CD4-positive, alpha-beta memory T cell (primary cell): ENCODE measurements at places on chromosomes 3 and 15.

DNA sequence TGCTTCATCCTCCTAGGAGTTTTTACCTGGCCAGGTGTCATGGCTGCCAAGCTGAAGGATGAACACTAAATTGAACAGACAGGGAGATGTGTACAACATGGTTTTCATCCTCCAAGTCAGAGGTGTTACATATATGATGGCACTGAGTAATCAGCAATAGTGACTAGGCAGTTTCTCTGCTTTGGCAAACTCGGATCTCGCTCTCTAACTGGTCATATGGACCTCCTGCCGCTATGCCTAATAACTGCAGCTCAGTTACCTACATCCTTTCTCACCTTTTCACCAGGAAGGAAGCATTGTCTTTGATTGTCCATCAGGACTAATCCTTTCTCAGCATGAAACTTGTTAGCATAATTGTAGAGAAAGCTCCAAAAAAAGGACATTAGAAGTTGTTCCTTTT lies 175.9 kb upstream of the PLSCR5 start:
- H3K27ac ChIP-seq = no peak overlapping the region
- DNase-seq = no peak
- no peaks in the 10 kb centered on the region for H3K36me3 ChIP-seq
- H3K27me3 ChIP-seq = no peaks in the 10 kb centered on the region
- H3K4me3 ChIP-seq = no peak overlapping the region

DNA sequence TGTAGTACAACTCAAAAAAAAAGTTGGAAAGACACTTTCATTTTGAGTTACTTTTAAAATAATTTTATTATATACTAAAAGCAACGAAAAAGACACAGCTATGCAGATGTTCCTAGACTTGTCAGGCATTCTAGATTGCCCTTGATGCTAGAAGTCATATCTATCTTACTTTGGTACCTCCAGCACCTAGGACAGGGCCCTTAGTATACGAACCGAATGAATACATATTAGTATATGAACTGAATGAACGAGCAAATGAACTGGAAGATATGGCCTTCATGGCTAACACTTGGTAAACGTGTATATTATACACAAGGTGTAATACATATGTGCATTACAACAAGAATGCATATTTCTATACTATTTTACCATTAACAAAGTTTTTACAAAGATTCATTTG lies 24.1 kb downstream of the ATP13A5 start:
- DNase-seq = no peak
- no peak overlapping the region for H3K27ac ChIP-seq
- no peaks in the 10 kb centered on the region for H3K4me1 ChIP-seq
- H3K27me3 ChIP-seq = no peaks in the 10 kb centered on the region
- no peak overlapping the region for H3K4me3 ChIP-seq
- no peaks in the 10 kb centered on the region for H3K36me3 ChIP-seq

DNA sequence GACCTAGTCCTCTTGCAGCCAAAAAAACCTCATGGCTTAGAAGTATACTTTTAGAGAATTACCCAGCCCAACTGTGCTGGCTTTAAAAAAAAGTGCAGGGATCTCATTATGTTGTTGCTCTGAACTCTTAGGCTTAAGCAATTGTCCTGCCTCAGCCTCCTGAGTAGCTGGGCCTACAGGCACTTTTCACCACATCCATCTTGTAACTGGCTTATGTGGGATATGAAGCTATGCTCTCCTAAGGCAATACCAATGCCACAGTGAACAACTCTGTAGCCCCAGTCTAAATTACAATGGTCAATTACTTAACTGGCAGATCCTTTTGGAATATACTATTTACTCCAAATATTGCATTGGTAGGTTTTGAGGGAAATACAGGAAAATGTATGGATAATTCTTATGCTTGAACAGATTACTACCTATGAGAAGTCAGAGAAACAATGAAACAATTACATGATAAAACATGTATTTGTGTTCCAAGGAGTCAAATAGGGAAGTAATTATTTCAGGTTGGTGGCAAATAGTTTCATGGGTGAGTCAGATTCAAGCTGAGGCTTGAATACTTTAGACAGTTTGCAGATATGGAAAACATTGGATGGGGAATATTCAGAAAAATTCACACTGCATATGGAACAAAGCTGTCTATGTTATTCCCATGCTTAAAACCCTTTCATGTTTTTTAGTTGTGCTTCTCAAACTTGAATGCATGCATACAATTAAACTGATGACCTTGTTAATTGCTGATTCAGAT lies 34.6 kb upstream of the GPR149 start:
- H3K4me1 ChIP-seq = no peaks in the 10 kb centered on the region
- no peaks in the 10 kb centered on the region for H3K27me3 ChIP-seq
- H3K27ac ChIP-seq = no peak overlapping the region
- DNase-seq = no peak
- H3K36me3 ChIP-seq = no peaks in the 10 kb centered on the region
- no peak overlapping the region for H3K4me3 ChIP-seq

DNA sequence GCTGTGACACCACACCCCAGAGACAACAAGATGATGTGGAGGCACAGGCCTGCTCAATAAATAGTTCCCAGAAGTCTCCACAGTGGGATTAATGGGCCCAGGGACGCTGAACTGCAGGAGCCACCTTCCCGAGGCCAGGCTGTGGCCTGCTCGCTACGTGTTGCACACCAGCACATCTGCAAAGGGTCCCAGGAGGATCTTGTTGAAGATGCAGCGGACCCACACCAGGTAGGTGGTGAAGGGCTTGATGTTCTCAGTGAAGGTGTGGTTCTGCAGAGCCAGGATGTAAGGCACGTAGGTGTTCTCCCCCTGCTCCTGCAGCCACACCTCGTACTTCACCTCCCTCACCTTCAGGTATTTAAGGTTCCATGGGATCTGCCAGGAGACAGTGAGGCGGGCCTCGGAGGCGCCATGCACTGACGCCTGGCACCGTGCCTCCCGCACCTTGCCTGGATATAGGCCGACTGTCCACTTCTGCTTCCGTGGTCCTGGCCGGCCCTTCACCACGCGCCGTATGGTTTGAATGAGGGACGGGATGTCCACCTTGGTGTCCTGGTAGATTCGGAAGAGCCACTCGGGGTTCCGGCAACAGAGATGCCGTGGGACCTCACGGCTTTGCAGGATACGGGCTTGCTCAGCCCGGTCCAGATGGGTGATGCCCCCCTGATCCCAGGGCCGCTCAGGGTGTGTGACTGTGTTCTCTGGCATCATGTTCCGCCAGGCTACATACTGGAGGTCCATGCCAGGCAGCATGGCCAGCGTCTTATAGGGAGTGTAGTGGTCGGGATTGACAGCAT lies 26.1 kb downstream of the POMGNT2 start:
- H3K36me3 ChIP-seq = no peaks in the 10 kb centered on the region
- no peak overlapping the region for H3K4me3 ChIP-seq
- no peak overlapping the region for H3K27ac ChIP-seq
- DNase-seq = no peak

- H3K27me3 ChIP-seq = no peaks in the 10 kb centered on the region
- H3K27ac ChIP-seq = no peak overlapping the region
- no peak overlapping the region for H3K4me3 ChIP-seq
Measured at GRCh38 chr15:31571676-31572075, 245.0 kb downstream of the KLF13 start.

- no peaks in the 10 kb centered on the region for H3K27me3 ChIP-seq
- H3K36me3 ChIP-seq = peaks cover 21% of the 10 kb centered on the region
- H3K4me1 ChIP-seq = peaks cover 33% of the 10 kb centered on the region
- no peak for DNase-seq
- H3K27ac ChIP-seq = no peak within 1 kb of the TSS
Measured at GRCh38 chr3:111595232-111595631, at the start of gene ZBED2. TSS of gene ZBED2 (minus strand) at chr3:111595346. CDS start at chr3:111594201, 1,145 bp downstream.

GRCh38 chr15:88509964-88510363 lies 36.5 kb downstream of the DET1 start:
- H3K4me1 ChIP-seq = no peaks in the 10 kb centered on the region
- peaks cover 16% of the 10 kb centered on the region for H3K36me3 ChIP-seq
- no peak for DNase-seq
- no peak overlapping the region for H3K27ac ChIP-seq

DNA sequence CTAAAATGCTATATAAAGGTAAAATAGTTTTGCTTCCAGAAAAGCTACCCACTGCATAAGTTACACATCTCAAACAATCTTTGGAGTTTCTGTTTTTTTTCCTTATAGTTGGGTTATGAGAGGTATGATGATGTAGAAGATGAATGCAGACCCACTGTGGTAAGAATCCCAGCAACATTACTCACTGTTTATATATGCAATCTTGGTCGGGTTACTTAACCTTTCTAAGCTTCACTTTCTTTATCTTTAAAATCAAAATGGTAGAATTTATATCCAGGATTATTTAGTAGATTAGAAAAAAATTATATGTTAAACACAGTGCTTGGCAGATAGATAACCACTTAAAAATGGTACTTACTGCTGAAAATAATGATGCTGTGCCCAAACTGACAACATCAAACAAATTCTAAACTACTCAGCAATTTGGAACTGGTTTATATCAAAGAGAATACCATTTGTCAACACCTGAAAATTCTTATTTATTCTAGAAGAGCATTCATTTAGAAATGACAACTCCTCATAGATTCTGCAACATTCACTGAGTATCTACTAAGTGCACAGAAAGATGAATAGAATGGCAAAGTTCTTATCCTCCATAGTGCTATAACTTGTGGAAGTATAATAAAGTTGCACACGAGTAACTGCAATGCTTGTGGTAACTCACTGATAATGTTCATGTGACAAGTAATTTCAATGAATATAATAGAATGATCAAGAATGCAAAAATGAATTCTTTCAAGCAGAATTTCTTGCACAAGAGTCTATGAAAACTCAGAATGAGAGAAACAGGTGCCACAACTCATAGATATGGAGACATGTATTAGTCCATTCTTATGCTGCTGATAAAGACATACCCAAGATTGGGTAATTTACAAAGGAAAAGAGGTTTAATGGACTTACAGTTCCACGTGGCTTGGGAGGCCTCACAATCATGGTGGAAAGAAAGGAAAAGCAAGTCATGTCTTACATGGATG lies 129.0 kb upstream of the SLC7A14 start:
- H3K4me1 ChIP-seq = no peaks in the 10 kb centered on the region
- H3K27me3 ChIP-seq = no peaks in the 10 kb centered on the region

- DNase-seq = no peak
- no peaks in the 10 kb centered on the region for H3K4me1 ChIP-seq
- no peak overlapping the region for H3K27ac ChIP-seq
- H3K4me3 ChIP-seq = no peak overlapping the region
- H3K27me3 ChIP-seq = no peaks in the 10 kb centered on the region
Measured at GRCh38 chr3:25558121-25558520, 106.6 kb downstream of the TOP2B start.

- H3K4me1 ChIP-seq = no peaks in the 10 kb centered on the region
- DNase-seq = no peak
- no peak overlapping the region for H3K27ac ChIP-seq
- H3K4me3 ChIP-seq = no peak overlapping the region
- H3K27me3 ChIP-seq = no peaks in the 10 kb centered on the region
- no peaks in the 10 kb centered on the region for H3K36me3 ChIP-seq
Measured at GRCh38 chr3:143596957-143597642, 251.2 kb downstream of the SLC9A9 start.

- H3K36me3 ChIP-seq = no peaks in the 10 kb centered on the region
- H3K4me3 ChIP-seq = no peak overlapping the region
- no peak overlapping the region for H3K27ac ChIP-seq
- no peak for DNase-seq
- H3K27me3 ChIP-seq = no peaks in the 10 kb centered on the region
Measured at GRCh38 chr3:119338754-119339153, 44.6 kb downstream of the ARHGAP31 start.

GRCh38 chr3:137709011-137709601 lies 55.0 kb upstream of the SOX14 start:
- no peak for DNase-seq
- H3K36me3 ChIP-seq = no peaks in the 10 kb centered on the region
- H3K4me1 ChIP-seq = no peaks in the 10 kb centered on the region

DNA sequence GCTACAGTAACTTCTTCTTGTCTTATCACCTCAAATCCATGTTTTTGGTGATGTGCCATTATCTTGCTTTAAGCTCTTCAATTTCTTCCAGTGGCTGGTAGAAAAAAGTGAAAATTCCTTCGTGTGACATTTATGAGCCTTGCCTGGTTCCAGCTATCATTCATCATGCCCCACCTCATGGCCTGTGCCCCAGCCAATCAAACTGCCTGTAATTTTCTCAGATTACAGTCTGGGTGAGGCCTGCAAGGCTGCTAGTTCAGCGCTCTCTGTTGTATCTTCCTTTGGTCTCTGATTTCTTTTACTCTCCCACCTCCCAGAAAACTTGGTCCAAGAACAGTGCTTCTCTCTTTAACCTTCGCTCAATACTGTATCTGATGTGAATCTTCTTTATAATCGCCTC lies 249.3 kb upstream of the ZNF717 start:
- H3K27ac ChIP-seq = no peak overlapping the region
- no peaks in the 10 kb centered on the region for H3K27me3 ChIP-seq
- no peaks in the 10 kb centered on the region for H3K36me3 ChIP-seq
- no peak for DNase-seq

DNA sequence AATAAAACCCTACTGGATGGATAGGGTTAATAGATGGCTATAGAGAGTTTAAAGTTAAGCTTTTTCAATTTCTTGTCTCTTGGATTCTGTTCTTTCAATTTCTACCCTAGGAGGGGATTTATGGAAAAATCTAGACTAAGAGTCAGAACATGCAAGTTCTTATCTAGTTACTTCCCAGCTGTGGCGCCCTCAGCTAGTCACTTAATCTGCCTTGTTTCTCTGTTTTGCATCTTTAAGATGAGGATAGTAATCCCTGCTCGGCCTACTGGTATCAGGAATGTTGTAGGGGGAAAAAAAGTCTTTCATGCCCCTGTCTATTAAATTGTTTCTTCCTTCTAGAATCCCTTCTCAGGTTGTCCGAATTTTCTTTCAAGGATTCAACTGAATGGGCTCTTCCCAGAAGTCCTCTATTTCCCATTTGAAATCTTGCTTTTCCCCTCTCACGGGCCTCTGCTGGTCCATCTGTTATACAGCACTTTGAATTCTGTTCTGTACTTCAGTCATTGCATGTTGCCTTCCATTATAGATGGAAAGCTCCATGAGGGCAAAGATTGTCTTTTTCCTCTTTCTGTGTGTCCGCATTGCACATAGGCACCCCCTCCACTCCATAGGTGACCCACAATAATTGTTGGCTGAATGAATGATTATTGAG lies 4.4 kb downstream of the KCTD6 start:
- H3K27ac ChIP-seq = no peak overlapping the region
- no peak for DNase-seq
- peaks cover 4% of the 10 kb centered on the region for H3K36me3 ChIP-seq
- H3K27me3 ChIP-seq = no peaks in the 10 kb centered on the region
- no peak overlapping the region for H3K4me3 ChIP-seq
